ENCODE measurements at places on chromosomes 1 and 21.

- DNase-seq: no peak
Observed at GRCh38 chr21:10430005-10430404, 91.4 kb upstream of the TPTE start.

- no peak for DNase-seq
Observed at GRCh38 chr1:178412400-178412770, 84.4 kb downstream of the CLEC20A start.

DNA sequence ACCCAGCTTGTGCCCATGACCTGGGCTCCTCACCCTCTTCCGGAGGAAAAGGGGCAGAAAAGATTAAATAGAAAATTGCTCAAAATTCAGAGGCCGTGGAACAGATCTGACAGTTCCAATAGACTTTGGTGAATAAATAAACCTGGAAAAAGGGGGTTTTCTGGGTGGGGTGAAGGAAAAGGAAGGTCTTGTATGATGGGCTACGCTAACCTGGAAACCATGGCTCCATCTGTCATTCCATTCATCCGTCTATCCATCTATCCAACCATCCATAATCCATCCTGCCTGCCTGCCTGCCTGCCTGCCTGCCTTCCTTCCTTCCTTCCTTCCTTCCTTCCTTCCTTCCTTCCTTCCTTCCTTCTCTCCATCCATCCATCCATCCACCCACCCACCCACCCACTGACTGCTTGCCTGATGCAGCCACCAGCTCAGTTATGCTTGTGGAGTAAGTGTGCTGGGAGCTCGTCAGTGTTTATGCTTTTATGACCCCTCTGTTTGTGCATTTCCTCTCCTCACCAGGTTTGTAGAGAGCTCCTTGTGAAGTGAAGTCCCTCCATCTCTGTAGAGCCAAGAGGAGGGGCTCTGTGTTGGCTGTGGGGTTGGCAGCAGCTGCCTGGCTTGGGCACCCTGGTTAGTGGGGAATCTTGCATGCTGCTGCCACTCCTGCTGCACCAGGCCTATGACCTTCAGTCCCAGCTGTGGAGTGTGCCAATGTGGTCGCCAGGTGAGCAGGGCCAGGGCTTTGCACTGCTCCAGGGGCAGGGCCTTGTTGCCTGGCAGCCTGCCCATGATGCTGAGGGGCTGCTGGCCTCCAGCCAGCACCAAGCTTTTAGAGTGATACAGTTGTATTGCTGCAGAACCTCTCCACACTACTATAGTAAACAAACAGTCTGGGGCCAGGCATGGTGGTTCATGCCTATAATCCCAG, 16.0 kb upstream of the POU3F1 start:
- peak; percentile 98 for DNase-seq

GRCh38 chr1:180112984-180113647, 41.6 kb upstream of the QSOX1 start:
- no peak for DNase-seq

DNA sequence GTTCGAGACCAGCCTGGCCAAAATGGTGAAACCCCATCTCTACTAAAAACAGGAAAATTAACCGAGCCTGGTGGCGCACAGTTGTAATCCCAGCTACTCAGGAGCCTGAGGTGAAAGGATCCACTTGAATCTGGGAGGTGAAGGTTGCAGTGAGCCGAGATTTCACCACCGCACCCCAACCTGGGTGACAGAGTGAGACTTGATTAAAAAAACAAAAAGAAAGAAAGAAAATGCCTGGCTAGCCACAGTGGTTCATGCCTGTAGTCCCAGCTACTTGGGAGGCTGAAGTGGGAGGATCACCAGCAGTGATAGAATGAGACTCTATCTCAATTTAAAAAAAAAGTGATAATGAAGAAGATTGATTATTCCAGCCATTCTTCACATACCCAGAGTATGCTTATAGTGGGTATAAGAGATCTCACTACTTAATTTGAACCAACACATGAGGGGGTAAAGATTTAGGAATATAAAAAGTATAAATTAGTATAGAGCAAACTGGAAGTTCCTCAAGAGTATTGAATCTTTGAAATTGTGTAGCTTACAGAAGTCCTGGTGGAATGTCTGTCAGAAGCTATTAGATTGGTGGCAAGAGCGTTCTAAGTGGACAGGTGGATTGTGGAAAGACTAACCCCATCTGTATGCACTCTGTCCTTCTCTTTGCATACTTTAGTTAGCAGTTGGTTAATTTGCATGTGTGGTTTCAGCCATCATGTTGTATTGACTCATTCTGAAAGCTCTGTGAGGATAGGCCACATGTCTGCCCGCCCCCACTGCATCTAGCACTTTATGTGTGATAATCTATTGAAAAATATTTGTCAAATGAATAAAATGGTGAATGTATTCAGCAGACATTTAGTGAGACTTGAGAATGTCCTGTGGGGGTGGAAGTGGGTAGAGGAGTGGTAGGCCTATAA, 25.0 kb downstream of the RLF start:
- no peak for DNase-seq

- DNase-seq: no peak
Observed at GRCh38 chr1:228039986-228040385, 33.2 kb downstream of the WNT3A start.

- DNase-seq: no peak
Observed at GRCh38 chr1:25727088-25727487, 72.9 kb upstream of the SELENON start.

DNA sequence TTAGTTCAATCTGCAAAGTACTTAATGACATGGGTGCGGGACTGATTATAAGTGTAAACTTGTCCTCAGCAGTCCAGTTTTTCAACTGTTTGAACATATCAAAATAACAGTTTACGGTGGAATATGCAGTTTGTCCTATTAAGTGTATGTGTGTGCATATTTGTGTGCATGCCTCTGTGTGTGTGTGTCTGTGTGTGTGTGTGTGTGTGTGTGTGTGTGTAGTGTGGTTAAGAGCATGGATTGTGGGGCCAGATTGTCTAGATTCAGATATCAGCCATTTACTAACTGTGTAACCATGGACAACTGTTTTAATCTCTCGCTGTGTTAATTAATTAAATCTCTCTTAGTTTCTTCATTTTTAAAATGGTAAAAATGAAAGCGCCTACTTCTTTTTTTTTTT, 39.0 kb downstream of the NEXN start:
- DNase-seq: no peak

GRCh38 chr1:228987286-228987685, 252.0 kb downstream of the RHOU start:
- no peak for DNase-seq

DNA sequence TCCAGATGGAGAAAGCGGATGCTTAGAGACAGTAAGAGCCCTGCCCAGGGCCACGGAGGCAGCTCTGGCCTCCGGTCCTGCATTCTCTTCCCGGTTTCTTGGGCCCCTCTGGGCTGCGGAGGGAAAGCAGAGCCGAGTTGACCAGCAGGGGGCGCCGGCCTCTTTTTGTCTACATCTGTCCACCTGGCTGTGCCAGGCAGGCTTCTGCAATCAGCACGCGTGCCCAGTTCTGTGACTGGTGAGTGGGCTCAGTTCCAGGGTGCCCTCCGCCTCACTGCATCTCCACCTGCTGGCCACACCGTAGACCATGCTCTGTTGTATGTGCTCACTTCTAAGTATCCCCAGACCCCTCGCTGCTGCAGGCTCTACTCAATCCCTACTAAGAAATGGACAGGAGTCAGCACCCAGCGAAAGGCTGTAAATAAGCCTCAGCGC, 6.7 kb upstream of the HUNK start:
- DNase-seq: peak; percentile 85

- DNase-seq: no peak
Observed at GRCh38 chr1:63624911-63625310, 31.7 kb downstream of the PGM1 start.

- DNase-seq: no peak
Observed at GRCh38 chr21:36117286-36117741, 17.6 kb upstream of the CBR3 start.
